ENCODE measurements at places on chromosomes 7 and 10.

DNA sequence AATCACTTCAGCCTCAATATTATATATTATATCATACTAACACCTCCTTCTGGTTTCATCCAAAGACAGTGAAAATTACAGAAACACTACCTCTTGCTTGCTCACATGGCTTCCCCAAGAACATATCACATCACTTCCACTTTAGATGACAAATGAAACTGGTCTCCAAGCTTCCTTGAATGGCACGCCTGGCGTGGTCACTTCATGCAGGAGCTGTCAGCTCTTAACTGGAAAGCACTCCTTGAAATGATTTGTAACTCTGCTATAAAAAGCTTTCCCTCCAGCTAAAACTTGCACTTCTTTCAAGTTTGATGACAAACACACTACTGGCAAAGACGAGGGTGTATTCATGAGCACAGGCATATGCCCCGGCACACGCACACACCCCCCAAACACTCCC, 84.1 kb upstream of the INHBA start:
- DNase-seq = no peak

DNA sequence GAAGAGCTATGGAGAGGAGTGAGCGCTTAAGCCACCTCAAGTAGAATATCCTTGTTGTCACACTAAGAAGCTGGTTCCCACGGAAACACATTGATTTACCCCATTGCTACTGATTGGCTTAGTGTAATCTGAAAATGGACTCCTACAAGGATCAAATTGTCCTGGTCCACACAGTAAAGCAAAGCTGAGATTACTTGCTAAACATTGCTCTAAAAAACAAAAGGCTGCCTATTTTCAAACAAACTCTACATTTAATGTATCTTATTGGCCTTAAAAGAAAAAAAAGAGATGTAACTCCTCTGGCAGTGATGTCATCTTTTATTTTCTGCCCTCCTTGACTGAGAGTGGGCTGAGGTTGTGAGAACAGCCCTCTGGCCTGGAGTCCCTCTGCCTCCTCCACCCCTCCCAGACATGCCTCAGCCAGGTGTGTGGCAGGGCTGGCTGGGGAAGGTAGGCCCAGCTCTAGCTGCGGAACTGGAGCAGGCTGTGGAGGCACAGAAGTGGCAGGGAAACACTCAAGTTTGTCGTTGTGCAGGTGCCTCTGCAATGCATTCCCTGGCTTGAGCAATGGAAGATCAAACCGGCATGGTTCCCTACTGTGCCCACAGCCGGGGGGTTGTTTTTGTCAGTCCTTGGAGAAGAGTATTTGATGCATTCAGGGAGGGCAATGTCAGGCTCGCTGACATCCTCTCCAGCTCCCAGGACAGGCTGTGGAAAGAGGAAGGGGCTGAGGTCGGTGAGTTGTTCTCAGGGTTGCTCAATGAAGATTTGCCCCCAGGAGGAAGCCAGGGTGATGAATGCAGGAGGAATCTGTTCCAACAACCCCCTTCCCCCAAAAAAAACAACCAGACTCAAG, 9.1 kb downstream of the KLF6 start:
- DNase-seq = peak; percentile 23

- DNase-seq = no peak
Measured at GRCh38 chr7:156074982-156075615, 262.8 kb upstream of the SHH start.

GRCh38 chr7:23372611-23373010, 73.5 kb downstream of the MALSU1 start:
- no peak for DNase-seq

DNA sequence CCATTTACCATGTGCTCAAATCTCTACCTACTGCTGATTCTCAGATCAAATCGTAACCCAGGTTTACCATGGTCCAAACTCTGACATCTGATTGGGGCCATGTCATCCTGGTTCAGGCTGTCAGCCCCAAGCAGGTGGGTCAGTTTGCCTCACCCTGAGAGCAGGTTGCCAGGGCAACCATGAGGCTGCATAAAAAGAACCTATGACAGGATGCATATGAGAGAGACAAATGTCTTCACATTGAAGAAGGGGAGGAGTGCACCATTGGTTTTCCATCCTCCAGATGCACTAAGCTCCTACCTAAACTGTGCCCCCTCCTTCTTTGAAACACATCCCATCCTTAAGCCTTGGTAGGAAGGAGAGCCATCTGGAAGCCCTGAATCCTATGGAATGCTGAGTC, 10.2 kb downstream of the PRSS1 start:
- DNase-seq = peak; percentile 70

Data from NCI-H1417 (cell line).